Body of pancreas (tissue), 4 donors: ENCODE measurements at places on chromosomes 6 and 20. TPM values are rescaled to one million over a fixed set of nuclear protein-coding genes. Genes with fewer than 3 reads are reported as not detected.
A peak's percentile ranks its signal among the peaks of the same experiment; 100 is the strongest.

The TSHZ2 gene
- total RNA-seq = 9.6 TPM

The SRSF6 gene
- 58.4 TPM for total RNA-seq

The AFDN gene
- total RNA-seq = 195 TPM

The EMILIN3 gene
- total RNA-seq = 0.26 TPM

The KCNB1 gene
- total RNA-seq = 3.3 TPM

The MRS2 gene
- 23.1 TPM for total RNA-seq

The MCM8 gene
- total RNA-seq = 2.6 TPM

The RIPK1 gene
- total RNA-seq = 11.4 TPM

The RALGAPA2 gene
- 45.4 TPM for total RNA-seq

The HCK gene
- 4.3 TPM for total RNA-seq

The ALDH5A1 gene
- total RNA-seq = 8.2 TPM

The ACOT8 gene
- total RNA-seq = 36.8 TPM

The UNC93A gene
- total RNA-seq = not detected

The KCNG1 gene
- 4.9 TPM for total RNA-seq

The C6orf163 gene
- total RNA-seq = 2.6 TPM

The CBLN4 gene
- total RNA-seq = 0.26 TPM

DNA sequence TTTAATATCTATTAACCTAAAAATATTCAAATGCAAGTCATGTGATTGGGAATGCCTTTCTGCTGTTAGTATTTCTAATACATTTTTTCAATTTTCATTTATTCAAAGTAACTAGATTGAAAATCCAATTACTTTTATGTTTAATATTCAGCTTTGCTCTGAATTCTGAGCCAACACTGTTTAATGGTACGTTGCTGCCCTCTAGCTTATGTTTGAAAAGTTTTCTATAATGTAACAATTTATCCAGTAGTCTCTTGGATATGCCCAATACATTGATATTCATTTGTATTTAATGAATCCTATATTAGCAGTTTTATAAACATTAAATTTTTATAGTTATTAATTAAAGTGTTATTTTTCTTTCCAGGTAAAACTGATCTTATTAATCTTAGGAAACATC is 47.4 kb downstream of the LGSN start:
- DNase-seq = no peak

- no peak for DNase-seq
Measured at GRCh38 chr6:46175446-46175845, 4.7 kb upstream of the ENPP5 start.

GRCh38 chr6:26441977-26442376 is 1.7 kb downstream of the BTN3A3 start:
- DNase-seq = no peak

- no peak for DNase-seq
Measured at GRCh38 chr6:45718871-45719270, 296.8 kb downstream of the CLIC5 start.

- no peak for DNase-seq
Measured at GRCh38 chr20:11920083-11920482, 2.4 kb downstream of the BTBD3 start.

GRCh38 chr6:162478192-162478671 is 249.3 kb downstream of the PRKN start:
- DNase-seq = no peak

GRCh38 chr6:169933839-169934698 is 182.6 kb downstream of the ERMARD start:
- DNase-seq = peak; percentile 94

- peak; percentile 6 for DNase-seq
Measured at GRCh38 chr20:3658019-3658715, 5.0 kb downstream of the GFRA4 start.

DNA sequence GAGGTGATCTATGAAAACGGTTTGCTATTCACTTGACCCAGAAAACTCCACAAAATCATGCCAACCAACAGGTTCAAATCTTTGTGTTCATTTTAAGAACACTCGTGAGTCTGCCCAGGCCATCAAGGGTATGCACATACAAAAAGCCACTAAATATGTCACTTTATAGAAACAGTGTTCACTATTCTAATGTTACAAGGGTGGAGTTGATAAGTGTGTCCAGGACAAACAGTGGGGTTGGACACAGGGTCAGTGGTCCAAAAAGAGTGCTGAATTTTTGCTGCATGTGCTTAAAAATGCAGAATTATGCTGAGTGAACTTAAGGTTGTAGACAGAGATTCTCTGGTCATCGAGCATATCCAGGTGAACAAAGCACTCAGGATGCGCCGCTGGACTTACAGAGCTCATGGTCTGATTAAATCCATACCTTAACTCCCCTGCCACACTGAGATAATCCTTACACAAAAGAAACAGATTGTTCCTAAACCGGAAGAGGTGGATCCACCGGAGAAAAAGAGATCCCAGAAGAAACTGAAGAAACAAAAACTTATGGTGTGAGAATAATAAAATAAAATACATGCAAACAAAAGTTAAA is 23.5 kb downstream of the KIAA0408 start:
- no peak for DNase-seq

DNA sequence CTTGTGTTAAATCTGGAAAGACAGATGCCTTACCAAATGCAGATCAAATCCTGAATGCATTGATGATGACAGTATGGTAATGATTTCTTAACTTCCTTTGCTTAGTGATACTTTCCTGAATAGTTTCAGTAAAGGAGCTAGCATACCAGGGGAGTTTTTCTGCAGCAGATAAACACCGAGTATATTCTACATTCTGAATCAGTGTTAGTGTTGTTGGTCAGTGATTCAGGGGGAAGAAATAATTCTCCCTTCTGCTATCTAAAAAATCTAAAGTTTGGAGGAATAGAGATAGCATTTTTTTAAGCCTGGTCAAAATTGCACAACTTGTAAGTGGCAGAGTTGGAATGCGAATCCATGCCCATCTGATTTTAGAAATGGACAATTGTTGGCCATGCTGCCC is 512.2 kb upstream of the MARCKS start:
- DNase-seq = no peak

- no peak for DNase-seq
Measured at GRCh38 chr6:36622901-36623546, 28.9 kb downstream of the SRSF3 start.

DNA sequence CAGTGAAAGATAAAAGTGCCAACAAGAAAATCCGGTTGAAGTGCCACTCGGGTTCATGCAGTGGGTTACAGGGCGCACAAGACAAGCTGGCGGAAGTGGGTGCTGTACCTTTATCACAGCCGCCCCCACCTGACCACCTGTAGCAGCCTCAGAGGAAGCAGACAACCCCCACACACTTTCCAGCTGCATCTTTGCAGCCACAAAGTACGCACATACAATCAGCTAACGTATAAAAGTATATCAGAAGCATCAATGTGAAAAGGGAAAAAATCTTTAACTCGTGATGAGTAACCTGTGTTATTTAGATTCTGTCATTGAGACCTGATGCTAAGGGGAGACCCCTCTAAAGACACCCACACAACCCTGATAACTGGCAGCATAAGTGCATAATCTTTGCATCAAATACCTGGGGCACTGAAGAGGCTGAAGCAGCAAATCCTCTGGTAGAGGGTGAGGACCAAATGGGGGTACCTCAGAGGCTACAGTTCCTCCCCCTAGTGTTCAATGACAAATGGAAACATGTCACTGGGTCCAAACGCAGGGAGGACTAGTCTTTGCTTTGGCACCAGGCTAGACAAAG is 22.1 kb downstream of the BACH2 start:
- DNase-seq = no peak

- DNase-seq = no peak
Measured at GRCh38 chr6:72412709-72413044, 209.2 kb upstream of the KCNQ5 start.

GRCh38 chr6:46032110-46032998 is 16.7 kb upstream of the CLIC5 start:
- DNase-seq = no peak

DNA sequence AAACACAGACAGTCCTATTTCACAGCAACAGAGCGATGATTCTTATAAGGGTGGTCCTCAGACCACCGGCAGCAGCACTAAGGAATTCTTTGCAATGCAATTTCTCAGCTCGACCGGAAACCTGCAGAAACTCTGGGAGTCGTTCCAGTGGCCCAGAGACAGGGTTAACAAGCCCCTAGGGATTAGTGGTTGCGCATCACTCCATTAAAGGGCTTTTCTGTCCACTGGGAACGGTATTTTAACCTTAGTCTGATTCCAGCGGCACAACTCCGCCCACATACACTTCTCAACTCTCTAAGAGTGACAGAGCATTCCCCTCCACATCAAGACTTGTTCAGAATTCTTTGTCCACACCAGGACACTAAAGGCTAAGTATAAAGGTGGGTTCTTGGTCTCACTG is 341.5 kb downstream of the TFAP2A start:
- DNase-seq = no peak

GRCh38 chr20:34111702-34112599 is at the start of gene EIF2S2:
Gene EIF2S2 (minus strand): TSS chr20:34112243. CDS start chr20:34112110, 133 bp downstream.
- DNase-seq = peak; percentile 98

GRCh38 chr6:3406891-3407809 is 49.7 kb downstream of the SLC22A23 start:
- no peak for DNase-seq

- no peak for DNase-seq
Measured at GRCh38 chr6:107866606-107867301, 42.6 kb upstream of the SCML4 start.

GRCh38 chr6:39599341-39599740 is 125.9 kb downstream of the KIF6 start:
- DNase-seq = no peak

- no peak for DNase-seq
Measured at GRCh38 chr6:112130878-112131277, 43.5 kb downstream of the FAM229B start.

- DNase-seq = no peak
Measured at GRCh38 chr20:63139837-63140236, 76.1 kb downstream of the YTHDF1 start.

- DNase-seq = no peak
Measured at GRCh38 chr20:24894488-24894887, 54.6 kb upstream of the CST7 start.

- DNase-seq = no peak
Measured at GRCh38 chr20:5674176-5674660, 76.0 kb upstream of the SHLD1 start.

DNA sequence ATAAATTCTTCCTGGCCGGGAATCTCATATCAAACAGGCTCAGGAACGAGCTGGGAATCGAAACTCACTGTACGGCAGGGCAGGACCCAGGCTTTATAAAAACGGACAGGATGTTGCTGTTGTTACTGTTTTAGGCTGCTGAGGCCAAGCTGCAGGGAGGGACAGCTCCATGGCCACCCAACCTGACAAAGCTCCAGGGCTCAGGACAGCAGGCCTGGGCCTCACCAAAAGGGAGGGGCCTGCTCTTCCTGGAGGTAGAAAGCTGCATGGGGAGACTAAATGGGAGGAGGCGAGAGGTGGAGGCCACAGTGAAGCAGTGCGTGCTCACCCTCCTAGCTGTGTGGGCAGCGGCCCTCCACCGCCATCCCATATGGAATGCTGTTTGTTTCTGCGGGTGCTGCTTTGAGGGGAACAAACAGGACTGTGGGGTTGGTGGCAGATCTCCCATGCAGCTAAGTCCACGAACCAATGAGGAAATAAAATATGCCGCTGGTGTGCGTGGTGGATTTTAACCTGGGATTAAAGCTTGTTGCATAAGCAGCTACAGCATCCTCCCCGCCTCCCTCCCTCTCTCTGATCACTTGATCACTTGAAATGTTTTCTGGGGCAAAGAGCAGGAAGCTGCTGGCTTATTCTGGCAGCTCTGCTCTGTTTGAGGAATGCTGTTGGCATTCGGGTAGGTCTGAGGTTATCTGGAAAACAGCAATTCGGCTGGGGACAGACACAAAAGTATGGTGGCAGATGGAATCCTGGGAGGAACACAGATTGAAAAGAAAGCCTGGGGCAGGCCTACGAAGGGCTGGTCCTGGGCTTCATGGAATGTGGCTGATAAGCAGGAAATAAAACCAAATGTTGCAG is 2.4 kb upstream of the ZMYND8 start:
- DNase-seq = peak; percentile 96

- DNase-seq = no peak
Measured at GRCh38 chr6:161835500-161836215, 561.8 kb upstream of the AGPAT4 start.

GRCh38 chr6:548517-548916 is 108.4 kb downstream of the HUS1B start:
- DNase-seq = no peak

- DNase-seq = no peak
Measured at GRCh38 chr6:134029495-134030455, 22.6 kb downstream of the SLC2A12 start.

DNA sequence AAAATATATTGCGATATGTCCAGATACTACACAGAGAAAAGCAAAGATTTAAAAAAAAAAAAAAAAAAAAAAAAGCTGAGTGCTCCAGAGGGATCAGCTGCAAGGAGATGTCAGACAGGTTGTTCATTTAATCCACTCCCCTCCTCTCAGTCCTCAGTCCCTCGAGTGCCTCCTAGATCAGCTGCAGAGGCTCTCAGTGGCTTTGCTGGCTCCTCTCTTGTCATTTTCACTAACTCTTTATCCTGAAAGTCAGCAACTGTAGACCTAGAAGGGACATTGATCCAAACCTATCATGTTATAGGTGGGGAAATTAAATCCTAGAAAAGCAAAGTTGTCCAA is 61.6 kb downstream of the KIAA0319 start:
- DNase-seq = no peak
